ENCODE measurements at places on chromosomes 3 and 15. TPM values are rescaled to one million over a fixed set of nuclear protein-coding genes. Genes with fewer than 3 reads are reported as not detected.

DNA sequence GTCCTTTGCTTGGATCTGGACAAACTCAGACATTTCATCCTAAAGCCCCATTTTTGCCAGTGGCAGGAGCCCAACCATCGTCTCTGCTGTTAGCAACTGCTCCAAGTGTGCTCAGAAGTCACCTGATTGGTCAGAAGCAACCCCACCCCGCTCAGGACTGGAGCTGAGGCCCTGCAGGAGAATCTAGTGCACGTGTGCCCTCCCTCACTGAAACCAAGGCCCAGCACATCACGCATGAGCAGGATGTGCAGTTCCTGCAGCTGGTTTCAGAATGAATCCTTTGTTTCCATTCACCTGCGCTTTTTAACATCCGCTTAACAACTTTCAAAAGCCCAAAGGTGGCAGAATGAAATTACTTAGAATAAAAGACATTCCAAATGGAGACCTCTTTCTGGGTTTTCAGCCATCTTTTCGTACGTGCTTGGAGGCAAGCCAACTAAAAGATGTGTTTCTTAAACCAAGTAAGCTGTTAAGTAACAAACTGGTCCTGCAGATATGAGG lies 81.2 kb downstream of the SRGAP3 start:
- no peak for DNase-seq

DNA sequence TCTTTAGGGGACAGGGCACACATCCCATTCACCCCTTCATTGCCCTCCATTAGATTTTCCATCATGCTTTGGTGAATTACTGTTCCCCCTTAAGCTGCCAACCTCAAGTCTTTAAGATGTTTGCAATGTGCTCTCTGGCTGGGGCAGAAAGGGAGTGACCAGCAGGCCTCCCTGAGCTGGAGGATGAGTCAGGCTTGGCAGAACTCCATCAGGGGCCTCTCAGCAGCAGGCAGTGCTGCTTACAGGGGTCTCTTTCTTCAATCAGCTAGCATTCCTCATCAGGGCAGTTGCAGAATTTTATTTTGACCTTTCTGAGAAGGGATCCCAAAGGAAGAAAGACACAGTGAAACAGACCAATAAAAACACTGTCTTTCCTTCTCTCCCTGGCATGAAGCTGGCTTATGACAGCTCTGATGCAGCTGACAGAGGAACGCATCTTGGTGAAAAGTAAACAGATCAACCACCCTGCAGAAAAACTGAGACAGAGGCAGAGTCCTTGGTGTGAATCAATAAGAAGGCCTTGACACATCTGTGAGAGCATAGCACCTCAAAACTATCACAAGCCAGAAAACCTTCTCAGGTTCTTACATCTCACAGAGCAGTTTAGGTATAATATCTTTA lies 88.7 kb upstream of the MRPL3 start:
- DNase-seq = peak; percentile 36

DNA sequence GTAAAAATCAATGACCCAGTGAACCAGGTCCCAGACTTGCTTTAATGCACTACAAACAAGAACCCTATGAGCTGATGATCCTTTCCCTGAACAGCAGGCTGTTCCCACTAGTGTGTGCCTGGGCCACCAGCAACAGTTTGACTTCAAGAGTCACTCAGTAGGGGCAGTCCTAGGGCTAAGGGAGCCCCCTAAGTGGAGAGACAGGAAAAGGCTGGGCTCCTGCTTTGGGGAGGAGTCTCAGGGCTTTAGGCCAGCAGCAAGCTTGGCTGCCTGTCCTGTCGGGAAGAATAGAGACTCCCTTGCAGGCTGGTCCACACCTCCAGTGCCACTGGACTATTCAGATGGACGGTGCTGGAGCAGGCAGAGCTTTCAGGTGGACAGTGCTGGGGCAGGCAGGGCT lies 29.4 kb upstream of the ADCY5 start:
- no peak for DNase-seq

DNA sequence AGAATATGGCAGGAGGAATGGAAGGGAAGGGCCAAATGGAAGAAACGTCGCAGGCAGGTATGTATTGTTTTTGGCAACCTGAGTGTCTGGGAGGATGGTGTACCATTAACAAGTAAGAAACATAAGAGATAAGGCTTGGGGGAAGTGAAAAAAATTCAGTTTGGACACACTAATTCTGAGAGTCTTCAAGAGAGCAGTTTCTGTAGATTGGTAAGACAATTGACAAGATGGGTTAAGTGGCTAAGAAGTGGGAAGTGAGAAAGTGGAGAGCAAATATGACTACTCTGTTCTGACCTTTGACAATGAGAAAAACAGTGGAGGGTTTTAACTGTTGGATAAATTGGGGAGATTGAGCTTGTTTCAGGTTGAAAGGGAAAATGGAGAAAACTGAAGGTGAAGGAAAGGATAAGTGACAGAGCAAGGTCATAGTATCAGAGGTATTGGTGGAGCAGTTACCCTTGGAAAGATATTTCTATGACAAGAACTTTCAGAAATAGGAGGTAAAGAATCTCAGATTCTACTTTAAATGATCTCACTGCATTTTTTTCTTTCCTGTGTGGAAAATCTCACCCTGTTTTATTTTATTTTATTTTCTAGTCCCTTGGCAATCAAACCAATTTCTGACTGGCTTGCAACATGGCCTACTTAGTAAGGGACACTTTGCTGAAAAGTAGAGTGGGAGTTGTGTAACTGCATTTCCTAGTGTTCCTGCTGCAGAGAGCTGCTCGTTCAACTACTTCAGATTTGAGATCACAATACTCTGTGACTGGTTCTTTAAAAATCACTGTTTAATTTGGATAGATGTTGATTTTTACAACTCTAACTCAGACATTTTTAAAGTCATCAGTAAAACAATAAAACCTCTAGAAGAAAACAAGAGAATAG lies 23.1 kb upstream of the GABPB1 start:
- no peak for DNase-seq

- no peak for DNase-seq
Measured at GRCh38 chr3:126493051-126493450, 17.4 kb upstream of the ZXDC start.

- DNase-seq = no peak
Measured at GRCh38 chr15:90165157-90165556, 36.0 kb upstream of the SEMA4B start.

GRCh38 chr3:135637013-135637412 lies 328.5 kb upstream of the PPP2R3A start:
- DNase-seq = peak; percentile 14

DNA sequence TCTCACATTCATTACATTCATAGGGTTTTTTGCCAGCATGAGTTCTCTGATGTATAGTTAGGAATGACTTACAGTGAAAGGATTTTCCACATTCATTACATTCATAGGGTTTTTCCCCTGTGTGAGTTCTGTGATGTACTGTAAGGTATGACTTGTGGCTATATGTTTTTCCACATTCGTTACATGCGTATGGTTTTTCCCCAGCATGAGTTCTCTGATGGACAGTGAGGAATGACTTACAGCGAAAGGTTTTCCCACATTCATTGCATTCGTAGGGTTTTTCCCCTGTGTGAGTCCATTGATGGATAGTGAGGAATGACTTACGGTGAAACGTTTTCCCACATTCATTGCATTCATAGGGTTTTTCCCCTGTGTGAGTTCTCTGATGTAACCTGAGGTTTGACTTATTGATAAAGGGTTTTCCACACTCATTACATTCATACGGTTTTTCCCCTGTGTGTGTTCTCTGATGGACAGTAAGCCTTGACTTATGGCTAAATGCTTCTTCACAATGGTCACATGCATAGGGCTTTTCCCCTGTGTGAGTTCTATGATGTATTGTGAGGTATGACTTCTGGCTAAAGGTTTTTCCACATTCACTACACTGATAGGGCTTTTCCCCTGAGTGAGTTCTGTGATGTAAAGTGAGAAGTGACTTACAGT lies 47.4 kb downstream of the ZNF717 start:
- no peak for DNase-seq

DNA sequence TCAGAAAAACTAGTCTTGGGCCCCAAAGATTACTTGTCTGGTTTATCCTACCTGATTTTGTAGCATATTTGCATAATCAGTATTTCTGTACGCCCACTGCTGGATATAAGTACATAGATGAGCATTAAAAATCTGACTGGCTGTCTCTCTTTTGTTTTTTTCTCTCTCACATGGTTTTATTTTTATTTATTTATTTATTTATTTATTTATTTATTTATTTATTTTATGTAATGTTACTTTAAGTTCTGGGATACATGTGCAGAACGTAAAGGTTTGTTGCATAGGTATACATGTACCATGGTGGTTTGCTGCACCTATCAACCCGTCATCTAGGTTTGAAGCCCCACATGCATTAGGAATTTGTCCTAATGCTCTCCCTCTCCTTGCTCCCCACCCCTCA lies 31.9 kb downstream of the C2CD4B start:
- DNase-seq = no peak

Gene DNAH12
- 0.38 TPM for total RNA-seq

Data from kidney (tissue), 22 donors.